Immature natural killer cell (primary cell): ENCODE measurements at places on chromosomes 3 and 15.

- no peak for DNase-seq
Observed at GRCh38 chr3:17820704-17821103, 78.3 kb upstream of the TBC1D5 start.

GRCh38 chr15:25433118-25433865 is 5.5 kb downstream of the UBE3A start:
- no peak for DNase-seq

GRCh38 chr3:3800080-3800455 is 837 bp downstream of the LRRN1 start:
- no peak for DNase-seq

DNA sequence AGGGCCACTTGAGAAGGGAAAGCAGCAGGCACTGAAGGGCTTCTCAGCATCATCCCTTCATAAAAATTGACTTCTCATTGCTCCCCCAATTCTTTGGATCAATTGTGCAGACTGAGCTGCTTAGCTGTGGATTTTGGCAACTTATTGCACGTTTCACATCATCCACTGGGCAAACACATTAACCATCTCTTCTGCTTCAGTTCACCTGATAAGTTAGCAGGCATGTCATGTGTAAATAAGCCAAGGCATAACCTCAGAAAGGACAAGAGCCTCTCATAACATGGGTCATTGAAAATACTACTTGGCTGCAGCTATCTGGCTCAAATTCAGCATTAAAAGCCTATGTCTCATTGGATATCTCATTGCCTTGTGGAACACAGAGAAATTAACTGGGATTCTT is 366.5 kb downstream of the LRRC3B start:
- DNase-seq: no peak

- no peak for DNase-seq
Observed at GRCh38 chr3:66693461-66694031, 192.7 kb upstream of the LRIG1 start.

DNA sequence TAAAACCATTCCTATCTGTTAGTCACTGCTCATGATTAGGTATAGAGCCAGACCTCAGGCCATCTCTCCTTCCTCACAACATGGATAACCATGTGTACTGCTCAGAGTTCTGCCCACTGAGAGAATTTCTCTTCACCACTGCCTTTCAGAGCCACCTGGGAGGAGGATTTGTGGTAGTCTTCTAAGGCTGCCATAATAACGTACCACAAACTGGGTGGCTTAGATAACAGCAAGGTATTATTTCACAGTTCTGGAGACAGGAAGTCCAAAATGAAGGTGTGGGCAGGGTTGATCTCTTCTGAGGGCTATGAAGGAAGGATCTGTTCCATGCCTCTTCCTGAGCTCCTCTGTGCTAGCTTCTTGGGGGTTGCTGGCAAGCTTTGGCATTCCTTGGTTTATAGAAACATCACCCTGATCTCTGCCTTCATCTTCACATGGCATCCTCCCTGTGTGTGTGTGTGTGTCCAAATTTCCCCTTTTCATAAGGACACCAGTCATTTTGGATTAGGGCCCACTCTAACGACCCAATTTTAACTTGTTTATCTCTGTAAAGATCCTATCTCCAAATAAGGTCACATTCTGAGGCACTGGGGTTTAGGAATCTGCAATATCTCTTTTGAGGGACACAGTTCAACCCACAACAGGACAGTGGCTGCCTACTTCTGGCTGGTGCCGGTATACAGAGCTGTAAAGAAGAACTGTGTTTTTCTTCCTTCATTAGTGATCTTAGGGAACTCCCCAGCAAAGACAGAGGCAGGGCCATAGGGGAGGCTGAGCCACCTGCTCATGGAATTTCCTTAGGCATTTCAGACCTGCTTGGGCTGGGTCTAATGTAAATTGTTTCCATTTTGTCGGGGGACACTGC is 42.1 kb upstream of the NOX5 start:
- DNase-seq: no peak
